ENCODE measurements at places on chromosomes 2 and 18. TPM values are rescaled to one million over a fixed set of nuclear protein-coding genes. Genes with fewer than 3 reads are reported as not detected.

The LPIN1 gene
- polyA plus RNA-seq = 21.2 TPM

DNA sequence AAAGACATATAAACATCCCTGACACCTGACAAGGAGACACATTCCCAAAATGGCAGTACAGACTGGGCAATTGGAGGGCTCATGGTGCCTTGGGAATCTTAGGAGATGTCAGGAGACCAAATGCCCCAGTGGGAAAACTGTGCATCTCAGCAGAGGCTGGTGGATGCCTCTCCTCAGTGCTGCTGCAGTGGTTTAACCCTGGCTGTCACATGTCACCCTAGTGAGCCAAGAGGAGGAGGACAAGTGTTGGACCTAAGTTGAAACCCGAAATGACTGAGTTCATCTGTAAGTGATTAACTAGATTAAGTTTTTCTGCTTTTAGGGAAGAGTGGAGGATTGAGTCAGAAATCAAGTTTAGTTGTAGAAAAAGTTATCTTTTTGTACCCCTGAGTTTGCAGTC, 5.2 kb upstream of the NAGK start:
- no peak for DNase-seq

The MAPK4 gene
- polyA plus RNA-seq = 8.2 TPM

- DNase-seq = no peak
These were observed 5.9 kb downstream of the FER1L5 start for GRCh38 chr2:96648306-96648930.

The BMP10 gene
- polyA plus RNA-seq = not detected

The TMEM37 gene
- polyA plus RNA-seq = 6.6 TPM

DNA sequence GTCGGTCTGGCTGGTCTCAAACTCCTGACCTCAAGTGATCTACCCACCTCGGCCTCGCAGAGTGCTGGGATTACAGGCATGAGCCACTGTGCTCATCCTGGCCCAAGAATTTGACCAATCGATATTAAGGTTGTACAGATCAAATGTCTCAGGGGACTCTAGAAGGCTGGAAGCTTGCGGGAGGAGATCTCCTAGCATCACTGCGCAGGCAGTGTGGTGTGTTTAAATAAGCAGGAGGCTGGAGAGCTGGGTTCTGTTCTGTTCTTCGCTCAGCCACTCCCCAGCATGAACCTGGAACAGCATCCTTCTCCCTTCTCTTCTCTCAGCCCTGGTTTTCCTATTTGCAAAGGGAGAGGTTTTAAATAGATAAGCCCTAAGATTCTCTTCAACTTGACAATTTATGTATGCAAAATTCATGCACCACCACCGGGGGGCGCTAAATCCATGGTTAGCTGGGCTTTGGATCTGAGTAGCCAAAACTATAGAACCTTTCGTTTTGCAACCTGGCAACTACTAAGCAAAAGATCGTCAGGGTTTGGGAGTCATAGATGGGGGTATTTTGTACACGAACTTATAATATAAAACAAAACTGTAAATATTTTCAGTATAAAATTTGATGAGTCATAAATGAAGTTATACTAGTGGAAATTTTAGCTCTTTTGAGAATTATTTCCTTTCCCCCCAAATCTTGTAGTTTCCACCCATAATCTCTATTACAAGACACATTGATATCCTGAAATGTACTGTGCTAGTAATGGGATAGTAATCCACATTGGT, 60.6 kb downstream of the SLC16A14 start:
- DNase-seq = peak; percentile 58

- DNase-seq = no peak
These were observed 183.8 kb downstream of the DYSF start for GRCh38 chr2:71637168-71637567.

The KHK gene
- 1.1 TPM for polyA plus RNA-seq

DNA sequence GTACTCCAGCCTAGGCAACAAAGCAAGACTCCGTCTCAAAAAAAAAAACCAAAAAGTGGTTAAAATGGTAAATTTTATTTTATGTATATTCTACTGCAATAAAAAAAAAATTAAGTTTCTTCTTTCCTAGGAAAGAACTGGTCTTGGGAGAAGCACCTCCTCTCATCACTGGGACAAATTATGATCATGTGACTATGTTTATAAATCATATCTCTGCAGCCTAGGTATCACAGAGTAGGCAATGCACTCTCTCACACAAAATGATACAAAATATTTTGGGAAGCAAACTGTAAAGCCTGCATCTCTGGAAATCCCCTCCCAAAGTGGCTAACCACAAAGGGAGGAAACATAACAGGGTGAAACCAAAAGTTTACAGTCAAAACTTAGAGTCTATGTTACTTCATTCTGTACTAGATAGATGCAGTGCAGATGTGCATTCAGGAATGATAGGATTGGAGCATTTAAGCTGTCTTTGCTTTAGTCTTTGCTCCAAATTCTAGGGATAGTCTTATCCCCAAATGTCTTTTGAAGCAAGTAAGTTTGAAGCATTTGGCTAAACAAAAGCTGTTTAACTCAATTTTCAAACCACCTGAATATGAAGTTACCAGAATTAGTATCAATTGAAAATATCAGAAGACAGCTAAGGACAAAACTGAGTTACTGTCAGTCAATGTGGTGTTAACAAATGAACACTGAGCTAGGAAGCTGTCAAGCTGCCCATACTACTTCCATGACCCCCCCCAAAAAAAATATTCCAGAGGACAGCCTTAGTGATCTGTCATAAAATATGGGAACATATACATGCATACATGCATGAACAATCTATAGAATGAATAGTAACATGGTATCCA, 21.1 kb upstream of the MALT1 start:
- no peak for DNase-seq

The KCNS3 gene
- polyA plus RNA-seq = 6.4 TPM

- DNase-seq = no peak
These were observed 710 bp downstream of the LMAN2L start for GRCh38 chr2:96739076-96739632.

GRCh38 chr2:191854382-191855372, 7.8 kb upstream of the CAVIN2 start:
- no peak for DNase-seq

DNA sequence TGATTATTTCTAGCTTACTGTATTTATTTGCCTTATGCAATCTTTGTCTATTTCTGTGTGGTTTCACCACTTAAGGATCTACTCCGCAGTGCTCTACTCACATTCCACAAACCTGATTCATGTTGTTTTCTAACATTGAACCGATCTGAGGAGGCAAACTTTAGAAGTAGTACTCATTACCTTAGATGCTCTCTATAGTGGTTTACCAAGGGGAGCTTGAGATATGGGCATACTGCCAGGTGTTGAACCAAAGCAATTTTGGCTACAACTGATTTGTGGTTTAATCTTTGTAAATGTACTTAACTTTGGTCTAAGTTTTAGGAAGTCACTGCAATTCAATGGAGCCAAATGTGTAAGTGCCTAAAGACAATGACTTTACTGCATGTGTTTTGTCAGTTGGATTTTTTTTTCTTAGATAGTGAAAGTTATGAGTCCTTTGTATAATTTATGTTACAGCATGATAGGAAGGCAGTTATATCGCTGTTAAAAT, 50.1 kb downstream of the MAP2 start:
- no peak for DNase-seq

The MOGAT1 gene
- polyA plus RNA-seq = not detected

The SPP2 gene
- polyA plus RNA-seq = not detected

GRCh38 chr2:30807249-30807648, at the start of gene CAPN13:
CAPN13 (minus strand) TSS chr2:30807446; CDS start chr2:30787325, 20,121 bp downstream.
- DNase-seq = no peak

- DNase-seq = no peak
These were observed 419.0 kb downstream of the NBAS start for GRCh38 chr2:15142069-15142689.

The ASXL3 gene
- 6.0 TPM for polyA plus RNA-seq

The AP1S3 gene
- polyA plus RNA-seq = 0.55 TPM

The THUMPD2 gene
- 18.3 TPM for polyA plus RNA-seq

DNA sequence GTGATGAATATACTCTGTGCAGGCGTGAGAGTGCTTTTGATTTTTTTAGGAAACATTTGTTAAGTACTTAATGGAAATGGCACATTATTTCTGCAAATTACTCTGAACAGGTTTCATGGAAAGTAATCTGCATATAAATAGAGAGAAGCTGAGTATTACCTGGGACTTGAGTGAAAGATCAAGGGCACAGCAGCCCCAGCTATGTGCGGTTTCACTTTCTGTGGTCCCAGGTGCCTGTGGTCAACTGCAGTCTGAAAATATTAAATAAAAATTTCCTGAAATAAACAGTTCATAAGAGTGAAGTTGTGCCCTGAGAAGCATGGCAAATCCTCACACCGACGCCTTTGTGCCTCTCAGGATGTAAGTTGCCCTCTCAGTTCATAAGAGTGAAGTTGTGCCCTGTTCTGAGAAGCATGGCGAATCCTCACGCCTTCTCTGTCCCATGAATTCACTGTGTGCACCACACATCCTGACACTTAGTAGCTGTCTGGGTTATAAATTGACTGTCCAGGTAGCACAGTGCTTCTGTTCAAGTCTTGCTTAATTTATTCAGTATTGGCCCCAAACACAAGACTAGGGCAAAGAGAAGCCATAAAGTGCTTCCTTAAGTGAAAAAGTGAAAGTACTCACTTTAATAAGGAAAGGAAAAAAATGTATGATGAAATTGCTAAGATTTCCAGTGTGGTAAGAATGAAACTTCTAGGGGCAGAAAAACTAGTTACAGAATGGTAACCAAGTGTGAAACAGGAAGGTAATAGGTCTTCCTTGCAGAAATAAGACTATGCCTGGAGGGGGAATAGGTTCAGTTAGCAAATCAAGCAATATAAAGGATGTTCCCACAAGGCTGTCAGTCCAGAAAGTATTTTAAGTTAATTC, 4.3 kb upstream of the SNTG2 start:
- DNase-seq = no peak

DNA sequence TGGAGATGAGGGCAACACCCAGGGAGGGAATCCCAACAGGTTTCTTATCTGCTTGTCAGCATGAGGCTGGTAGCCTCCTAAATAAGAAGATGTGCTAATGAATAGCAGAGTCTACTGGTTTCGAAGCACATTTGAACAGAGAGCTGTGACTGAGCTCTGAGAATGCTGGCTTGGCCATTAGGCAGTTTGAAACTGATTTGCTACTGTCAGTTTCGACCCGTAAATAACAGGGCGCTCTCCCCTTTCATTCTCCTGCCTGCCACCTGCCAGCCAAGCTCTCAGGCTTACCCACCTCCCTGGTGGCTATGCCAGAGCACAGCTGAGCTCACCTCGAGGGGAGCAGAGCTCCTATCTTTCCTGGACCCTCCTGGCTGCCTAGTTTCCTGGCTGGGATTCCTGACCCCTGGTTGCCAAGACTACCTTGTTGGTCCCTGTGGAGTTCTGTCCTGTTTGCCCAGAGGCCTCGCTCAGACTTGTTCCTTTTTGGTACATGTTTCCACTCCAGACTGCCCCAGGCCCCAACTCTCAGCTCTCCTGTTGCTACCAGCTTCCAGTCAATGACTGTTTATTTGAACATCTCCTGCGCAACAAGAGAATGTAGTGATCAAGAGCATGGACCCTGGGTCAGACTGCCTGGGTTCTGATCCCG, 102.3 kb upstream of the ALPP start:
- no peak for DNase-seq

DNA sequence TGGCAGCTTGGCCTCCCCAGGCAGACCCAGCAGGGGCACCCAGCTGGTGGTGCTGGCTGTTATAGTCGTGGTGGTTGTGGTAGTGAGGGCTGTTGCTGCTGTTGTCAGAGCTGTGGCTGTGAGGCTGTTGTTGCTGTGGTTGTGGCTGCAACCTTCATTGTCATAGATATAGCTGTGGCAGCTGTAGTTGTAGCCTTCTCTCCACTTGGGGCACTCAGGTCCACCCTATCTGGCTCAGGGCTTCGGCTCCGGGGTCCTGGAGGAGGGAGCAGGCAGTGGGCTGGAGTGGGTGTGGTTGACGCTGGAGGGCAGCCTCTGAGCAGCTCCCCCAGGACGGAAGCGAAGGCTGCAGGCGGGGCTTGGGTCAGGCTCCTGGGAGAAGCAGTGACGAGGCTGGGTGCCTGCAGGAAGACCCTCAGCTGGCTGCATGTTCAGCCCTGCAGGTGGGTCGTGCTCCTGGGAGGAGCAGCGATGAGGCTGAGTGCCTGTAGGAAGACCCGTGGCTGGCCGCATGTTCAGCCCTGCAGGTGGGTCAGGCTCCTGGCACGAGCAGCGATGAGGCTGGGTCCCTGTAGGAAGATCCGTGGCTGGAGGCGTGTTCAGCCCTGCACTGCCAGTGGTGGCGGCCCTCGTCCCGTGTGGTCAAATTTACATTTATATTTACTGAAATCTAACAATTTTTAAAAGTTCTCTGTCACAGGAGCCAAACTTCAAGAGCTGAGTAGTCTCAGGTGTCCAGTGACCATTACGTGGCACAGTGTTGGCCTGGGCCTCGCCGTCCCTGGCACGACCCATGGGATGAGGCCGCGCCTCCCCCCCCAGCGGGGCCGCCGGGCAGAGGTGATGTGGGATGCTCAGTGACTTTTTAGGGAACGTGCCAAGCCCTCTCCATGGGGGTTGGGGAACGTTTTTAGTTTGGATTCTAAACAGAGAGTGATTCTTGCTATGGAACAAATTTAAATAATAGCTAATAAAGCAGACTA, 79.2 kb upstream of the PXDN start:
- no peak for DNase-seq

DNA sequence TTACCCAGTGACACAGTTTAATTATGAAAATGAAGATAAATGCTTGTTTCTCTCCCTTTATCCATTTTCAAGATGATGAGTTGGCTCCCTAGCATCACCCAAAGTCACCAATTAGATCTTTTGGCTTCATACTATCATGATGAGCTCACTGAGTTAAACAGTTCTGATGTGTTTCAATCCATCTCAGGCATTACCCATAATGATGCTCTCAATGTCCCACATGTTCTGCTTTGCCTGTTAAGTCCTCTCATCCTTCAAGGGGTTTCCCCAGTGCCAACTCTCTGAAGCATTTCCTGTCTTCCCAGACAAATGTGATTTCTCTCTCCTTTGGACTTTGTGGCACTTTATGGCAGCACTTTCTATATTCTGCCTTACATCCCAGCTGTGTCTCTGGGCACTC, 92.6 kb downstream of the EPB41L3 start:
- DNase-seq = no peak

All from muscle of arm (tissue), 14 donors.